ENCODE measurements at places on chromosomes 7 and 10.

DNA sequence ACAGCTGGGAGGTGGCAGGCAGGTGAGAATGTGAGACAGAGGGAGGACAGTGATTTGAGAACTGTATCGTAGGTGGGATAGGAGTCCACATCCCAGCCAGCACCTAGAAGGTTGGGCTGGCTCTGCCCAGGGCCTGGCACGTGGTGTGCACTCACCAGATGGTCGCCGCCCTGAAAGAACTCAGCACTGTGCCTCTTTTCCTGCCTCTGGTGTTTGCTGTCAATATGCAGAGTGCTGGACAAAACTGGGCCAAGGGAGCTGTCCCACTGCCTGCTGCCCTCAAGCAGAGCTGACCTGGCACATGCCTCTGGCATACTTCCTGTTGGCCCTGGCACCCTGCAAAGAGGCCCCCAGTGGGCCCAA, 36.8 kb downstream of the CHST3 start:
- peak; percentile 43 for DNase-seq

DNA sequence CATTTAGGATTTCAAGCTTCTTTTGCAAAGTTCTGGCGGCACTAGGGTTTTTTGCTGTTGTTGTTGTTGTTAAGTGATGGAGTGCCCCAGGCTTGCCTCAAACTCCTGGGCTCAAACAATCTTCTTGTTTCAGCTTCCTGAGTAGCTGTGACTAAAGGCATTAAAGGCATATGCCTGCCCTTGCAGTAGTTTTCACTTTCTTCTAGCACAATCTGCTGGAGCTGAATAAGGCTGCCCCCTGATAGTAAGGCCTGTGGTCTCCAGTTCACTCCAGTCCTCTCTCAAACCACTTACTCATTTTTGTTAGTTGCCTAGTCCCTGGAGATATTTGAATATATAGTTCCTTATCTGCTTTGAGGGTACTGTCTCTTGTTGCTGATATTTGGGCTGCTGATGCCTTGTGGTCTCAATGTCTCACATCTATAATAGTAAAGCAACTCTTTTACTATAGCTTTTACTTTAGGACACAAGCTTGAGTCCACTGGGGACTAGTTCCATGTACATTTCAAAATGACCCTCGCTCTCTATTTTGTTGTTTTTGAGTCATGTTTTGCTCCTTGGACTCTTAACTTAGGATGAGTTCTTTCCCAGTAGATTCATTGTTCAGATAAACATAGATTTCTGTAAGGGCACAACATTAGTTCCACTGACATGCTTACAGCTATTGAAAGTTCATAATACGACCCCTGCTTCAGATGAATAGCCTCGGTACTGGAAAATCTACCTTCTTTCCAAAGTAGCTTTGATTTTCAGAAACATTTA, 25.5 kb downstream of the PHF14 start:
- no peak for DNase-seq

GRCh38 chr10:6918305-6918704, 338.2 kb upstream of the PRKCQ start:
- DNase-seq: no peak

- peak; percentile 53 for DNase-seq
These were observed 76.7 kb downstream of the SKAP2 start for GRCh38 chr7:26787701-26788100.

- DNase-seq: no peak
These were observed 6.4 kb upstream of the ZNF716 start for GRCh38 chr7:57443567-57443966.

DNA sequence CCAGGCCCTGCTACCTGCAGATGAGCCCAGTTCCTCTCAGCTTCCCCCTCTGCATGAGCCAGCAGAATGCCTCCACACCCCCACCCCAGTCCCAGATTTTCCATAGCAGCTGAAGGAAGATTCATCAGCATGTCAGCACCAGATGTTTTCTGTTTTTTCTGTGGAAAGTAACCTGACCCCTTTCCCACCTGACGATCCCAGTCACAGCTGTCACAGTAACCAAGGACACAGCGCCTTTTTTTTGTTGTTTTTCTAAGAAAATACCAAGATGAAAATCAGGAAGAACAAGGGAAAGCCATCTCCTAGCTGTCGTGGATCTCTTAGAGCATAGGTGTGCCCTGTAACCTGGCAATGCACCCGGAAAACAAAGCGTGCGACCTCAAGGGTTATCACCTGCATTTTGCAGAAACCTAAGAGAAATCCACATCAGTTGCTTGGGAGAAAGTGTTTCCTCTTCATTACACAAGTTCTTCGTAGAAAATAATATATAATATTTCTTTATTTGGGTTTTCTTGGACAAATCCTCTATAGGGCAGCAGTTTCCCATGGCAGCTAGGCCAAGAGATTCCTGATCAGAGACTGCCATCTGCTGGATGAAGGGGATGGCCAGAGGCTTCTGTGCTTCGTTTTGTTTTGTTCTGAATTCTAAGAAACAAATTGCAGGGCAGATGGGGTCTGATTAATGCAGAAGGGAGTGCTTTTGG, 401.9 kb downstream of the TNS3 start:
- peak; percentile 30 for DNase-seq

GRCh38 chr7:30143748-30144251, 9.0 kb downstream of the MTURN start:
- no peak for DNase-seq

Data from NCI-H446 (cell line).